ENCODE measurements at places on chromosomes 11 and 22.
A peak's percentile ranks its signal among the peaks of the same experiment; 100 is the strongest.

DNA sequence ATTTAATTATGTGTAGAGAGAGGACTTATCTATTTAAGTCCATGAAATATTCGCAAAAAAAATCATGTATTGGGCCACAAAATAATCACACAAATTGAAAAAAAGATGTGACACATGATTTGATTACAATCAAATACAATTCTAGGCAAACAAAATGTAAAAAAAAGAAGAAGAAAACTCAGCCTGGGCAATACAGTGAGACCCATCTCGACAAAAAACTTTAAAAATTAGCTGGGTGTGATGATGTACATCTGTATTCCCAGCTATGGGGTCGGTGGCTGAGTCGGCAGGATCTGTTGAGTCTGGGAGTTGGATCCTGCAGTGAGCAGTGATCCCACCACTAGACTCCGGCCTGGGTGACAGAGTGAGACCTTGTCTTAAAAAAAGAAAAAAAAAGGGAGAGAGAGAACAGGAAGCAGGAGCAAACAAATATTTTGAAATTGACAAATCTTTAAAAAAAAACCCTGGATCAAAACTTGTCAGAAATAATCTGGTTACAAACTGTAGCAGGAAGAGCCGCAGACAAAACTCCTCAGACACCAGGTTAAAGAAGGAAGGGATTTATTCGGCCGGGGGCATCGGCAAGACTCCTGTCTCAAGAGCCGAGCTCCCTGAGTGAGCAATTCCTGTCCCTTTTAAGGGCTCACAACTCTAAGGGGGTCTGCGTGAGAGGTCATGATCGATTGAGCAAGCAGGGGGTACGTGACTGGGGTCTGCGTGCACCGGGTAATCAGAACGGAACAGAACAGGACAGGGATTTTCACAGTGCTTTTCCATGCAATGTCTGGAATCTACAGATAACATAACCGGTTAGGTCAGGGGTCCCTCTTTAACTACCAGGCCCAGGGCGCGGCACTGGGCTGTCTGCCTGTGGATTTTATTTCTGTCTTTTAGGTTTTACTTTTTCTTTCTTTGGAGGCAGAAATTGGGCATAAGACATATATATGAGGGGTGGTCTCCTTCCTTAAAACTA lies 3.3 kb upstream of the TYMP start:
- no peak for DNase-seq

DNA sequence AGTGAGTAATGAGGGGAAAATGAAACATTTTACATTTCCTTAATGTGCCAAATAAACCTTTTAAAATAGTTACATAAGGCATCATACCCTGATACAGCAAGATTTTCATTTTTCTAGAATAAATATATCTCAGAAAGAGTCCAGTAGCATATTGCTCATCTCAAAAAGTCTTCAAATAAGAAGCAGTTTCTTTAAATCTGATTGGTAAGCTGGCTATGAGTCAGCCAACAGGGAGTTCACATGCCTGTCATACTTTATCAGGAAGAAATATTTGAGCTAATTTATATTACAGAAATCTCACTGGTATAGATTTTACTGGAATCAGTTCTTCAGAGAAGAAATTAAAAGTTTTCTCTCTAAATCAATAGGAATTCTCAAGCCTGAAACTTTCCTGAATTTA lies 258.1 kb downstream of the C11orf87 start:
- no peak for DNase-seq

DNA sequence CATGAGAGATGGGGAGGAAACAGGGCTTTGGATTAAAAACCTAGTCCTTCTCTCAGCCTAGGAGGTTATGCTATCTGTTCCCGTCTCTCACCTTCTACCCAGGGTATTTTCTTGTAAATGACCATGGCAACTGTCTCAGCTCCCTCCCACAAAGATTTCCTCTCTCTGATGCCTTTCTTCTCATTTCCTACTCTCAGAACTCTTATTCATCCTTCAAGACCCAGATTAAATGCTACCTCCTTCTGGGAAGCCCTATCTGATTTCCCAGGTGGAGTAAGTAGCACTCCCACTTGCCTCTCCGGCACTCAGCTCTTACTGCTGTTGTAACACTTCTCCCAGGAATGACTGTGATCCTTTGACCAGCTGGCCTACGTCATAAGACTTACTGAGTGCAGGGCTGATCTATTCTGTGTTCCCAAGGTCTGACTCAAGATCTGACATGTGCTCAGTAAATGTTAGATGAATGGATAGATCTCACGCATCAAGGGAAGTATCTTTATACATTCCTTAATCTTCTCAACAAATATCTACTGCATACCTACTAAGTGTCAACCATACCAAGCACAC lies 175.0 kb downstream of the TENM4 start:
- no peak for DNase-seq

- DNase-seq, result no peak
Observed at GRCh38 chr22:24178502-24179440, 2.5 kb upstream of the SUSD2 start.

- DNase-seq, result peak; percentile 0
Observed at GRCh38 chr11:102940714-102941588, 14.6 kb downstream of the MMP13 start.

All from effector CD8-positive, alpha-beta T cell (primary cell).